ENCODE measurements at places on chromosomes 3 and 15. TPM values are rescaled to one million over a fixed set of nuclear protein-coding genes. Genes with fewer than 3 reads are reported as not detected.
A peak's percentile ranks its signal among the peaks of the same experiment; 100 is the strongest.

DNA sequence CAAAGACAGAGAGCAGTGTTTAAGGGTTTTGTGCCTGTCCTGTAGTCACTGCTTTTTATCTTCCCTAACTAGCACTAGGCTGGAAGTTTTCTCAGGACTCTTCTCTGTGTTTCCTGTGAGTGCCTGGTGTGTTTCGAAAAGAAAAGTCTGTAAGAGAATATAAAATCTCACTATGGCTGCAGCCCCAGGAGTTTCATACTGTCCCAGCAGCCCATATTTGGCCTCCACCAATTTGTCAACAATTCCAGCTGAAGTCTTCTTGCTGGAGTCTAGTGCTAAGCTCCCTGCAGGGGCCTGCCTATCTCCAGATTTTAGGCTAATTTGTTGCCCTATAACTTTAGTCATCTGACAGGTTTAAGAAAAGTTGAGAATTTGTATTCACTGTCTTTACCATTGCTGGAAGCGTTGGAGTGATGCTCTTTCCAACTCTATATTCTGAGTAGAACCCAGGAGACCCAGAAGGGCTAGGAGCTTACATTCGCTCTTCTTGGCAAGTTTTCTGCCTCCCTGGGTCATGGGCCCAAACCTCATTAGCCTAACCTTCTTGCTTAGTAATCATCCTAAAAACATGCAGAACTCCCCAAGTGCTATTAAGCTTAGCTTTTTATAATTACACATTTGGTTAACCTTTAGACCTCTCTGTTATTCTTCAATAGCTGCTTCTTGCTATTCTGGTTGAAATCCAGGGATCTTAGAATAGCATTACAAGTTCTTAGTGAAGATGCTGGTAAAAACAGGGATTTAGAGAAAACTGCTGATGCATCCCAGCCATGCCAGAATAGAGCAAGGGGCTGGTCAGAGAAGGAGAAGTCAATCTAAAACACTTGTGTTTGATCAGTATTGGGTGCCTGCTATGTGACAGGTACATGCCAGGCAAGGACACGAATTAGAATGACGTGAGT lies 283.1 kb downstream of the NEK10 start:
- no peak for DNase-seq

GRCh38 chr3:123884203-123884831 lies at the start of gene MYLK:
MYLK (minus strand) TSS chr3:123884332; CDS start chr3:123793841, 90,491 bp downstream.
- peak; percentile 92 for DNase-seq

DNA sequence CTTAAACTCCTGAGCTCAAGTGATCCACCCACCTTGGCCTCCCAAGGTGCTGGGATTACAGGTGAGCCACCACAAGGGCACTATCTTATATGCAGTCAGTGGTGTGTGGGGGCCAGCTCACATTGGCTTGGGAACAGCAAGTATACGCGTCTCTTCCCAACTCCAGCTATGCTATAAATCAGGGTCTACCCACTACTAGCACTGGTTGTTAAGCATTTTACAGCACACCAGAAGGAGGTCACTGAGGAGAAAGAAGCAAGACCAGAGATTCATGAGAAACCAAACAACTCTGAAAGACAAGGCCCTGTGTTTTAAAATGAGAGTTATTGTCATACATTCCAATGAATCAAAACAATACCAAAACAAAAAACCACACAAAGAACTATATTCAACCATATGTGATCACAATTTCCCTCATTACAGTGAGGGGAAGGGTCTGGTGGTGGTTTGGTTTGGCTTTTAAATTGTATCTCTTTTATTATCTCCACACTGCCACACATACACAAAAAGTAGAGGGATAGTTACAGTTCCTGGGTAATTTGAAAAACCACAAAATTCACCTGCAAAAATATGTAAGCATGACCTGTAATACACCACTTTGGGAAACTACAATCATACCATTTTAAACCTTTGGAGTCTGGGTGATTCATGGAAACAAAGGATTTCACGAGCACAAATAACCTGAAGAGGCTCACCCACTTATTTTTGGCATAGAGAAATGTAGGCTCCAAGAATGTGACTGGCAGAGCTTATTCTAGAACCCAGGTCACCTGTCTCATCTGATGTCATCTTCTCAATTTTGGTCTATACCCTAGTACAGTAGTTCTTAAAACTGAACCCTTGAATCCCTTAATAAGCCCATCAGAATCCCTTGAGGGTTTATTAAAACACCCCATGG lies 5.2 kb downstream of the MAGI1 start:
- no peak for DNase-seq

EHHADH gene
- polyA plus RNA-seq: 4.2 TPM

ZBBX gene
- polyA plus RNA-seq: 0.50 TPM

FANCD2OS gene
- polyA plus RNA-seq: not detected

ADIPOQ gene
- polyA plus RNA-seq: not detected
